HAP-1 (cell line): ENCODE measurements at places on chromosomes 2 and 18.

GRCh38 chr18:79486356-79487182, 90.8 kb downstream of the NFATC1 start:
- DNase-seq = no peak

- no peak for DNase-seq
These were observed 128.0 kb upstream of the KCNJ3 start for GRCh38 chr2:154570501-154570900.

- DNase-seq = no peak
These were observed 330.0 kb upstream of the POU3F3 start for GRCh38 chr2:104523921-104524320.

- no peak for DNase-seq
These were observed 98.9 kb downstream of the ABI2 start for GRCh38 chr2:203427061-203427460.

DNA sequence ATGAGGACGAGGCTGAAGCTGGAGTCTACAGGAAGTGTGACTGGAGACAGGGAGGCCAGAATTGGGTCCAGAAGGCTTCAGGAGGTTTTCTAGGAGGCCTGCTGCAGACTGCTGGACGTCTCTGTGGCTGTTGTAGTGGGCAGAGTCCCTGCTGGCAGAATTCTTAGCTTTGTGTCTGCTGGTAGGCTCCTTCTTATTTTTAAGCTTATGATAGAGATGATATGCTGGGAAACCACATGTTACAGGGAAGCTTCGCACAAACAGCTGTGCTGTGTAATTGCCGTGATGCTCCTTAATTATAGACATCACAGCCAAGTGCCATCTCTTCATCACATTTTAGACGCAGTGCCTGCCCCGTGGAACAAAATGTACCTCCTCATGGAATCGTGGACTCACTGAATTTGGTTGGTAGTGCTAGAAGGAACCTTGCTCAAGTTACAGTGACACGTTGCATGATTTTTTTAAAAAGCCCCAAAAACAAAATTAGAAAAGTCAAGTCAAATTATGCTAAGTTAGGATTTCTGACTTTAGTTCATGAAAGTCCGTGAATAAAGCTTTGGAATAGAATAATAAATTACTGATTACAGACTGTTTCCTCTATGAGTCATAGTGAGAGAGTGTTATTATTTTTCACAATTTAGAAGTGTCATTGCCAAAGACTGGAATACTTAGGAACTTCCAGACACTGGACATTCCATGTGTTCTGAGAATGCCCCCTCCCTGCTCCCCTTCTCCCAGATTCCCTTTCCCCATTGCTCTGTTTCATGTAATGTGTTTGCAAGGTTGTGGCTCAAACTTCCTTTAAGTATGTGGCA, 144.1 kb downstream of the FHOD3 start:
- DNase-seq = no peak

- no peak for DNase-seq
These were observed 4.4 kb upstream of the SEMA4C start for GRCh38 chr2:96874198-96874831.
